ENCODE measurements at places on chromosomes 6 and 20. TPM values are rescaled to one million over a fixed set of nuclear protein-coding genes. Genes with fewer than 3 reads are reported as not detected.

- no peak overlapping the region for H3K27ac ChIP-seq
- H3K4me1 ChIP-seq, result no peaks in the 10 kb centered on the region
- H3K36me3 ChIP-seq, result no peaks in the 10 kb centered on the region
- peaks cover 36% of the 10 kb centered on the region for H3K27me3 ChIP-seq
These were observed 120.4 kb downstream of the CDH26 start for GRCh38 chr20:60078351-60079250.

The CCN6 gene
- not detected for total RNA-seq

GRCh38 chr20:62381842-62382241, 5.1 kb upstream of the RPS21 start:
- DNase-seq, result no peak
- no peaks in the 10 kb centered on the region for H3K27me3 ChIP-seq
- no peak overlapping the region for H3K27ac ChIP-seq
- H3K4me1 ChIP-seq, result peaks cover 45% of the 10 kb centered on the region
- peaks cover 8% of the 10 kb centered on the region for H3K36me3 ChIP-seq

- DNase-seq, result no peak
- H3K4me3 ChIP-seq, result no peak overlapping the region
- peaks cover 4% of the 10 kb centered on the region for H3K4me1 ChIP-seq
- no peak overlapping the region for H3K27ac ChIP-seq
- H3K27me3 ChIP-seq, result no peaks in the 10 kb centered on the region
- no peaks in the 10 kb centered on the region for H3K36me3 ChIP-seq
These were observed 122.1 kb downstream of the CD164 start for GRCh38 chr6:109260126-109260525.

DNA sequence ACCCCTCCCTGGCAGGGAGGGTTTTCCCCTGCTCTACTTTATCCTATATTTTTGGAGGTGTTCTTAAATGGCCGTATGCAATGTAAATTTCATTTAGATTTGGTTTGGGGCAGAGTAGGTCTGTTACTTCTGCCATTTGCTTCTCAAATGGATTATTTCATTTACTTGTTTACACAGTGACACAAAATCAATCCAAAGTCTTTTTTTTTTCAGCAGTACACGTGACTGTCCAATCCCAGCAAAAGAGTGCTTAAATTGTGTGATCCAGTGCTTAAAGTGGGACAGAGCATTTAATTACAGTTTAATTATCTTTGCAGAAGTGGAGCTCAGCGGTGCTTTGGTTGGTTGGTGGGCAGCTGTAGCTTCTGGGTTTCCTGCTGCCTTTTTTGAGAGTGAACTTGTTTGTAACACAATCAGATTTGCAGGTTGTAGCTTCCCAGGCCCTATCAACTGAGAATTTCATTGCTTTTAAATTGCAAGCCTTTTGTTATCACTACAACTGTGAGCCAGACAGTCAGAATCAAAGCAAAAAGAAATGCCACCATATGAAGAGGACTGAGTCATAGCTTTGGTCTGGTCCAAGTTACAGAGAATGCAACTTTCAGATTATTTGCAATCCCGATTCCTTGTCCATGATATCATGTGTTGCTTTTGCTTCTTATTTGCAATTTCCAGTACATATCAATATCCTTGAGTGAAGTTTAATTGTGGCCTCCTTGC, 216.9 kb downstream of the DOK5 start:
- no peak overlapping the region for H3K4me3 ChIP-seq
- H3K27ac ChIP-seq, result no peak overlapping the region
- DNase-seq, result no peak
- no peaks in the 10 kb centered on the region for H3K36me3 ChIP-seq
- H3K4me1 ChIP-seq, result no peaks in the 10 kb centered on the region

The OR2W1 gene
- not detected for total RNA-seq

DNA sequence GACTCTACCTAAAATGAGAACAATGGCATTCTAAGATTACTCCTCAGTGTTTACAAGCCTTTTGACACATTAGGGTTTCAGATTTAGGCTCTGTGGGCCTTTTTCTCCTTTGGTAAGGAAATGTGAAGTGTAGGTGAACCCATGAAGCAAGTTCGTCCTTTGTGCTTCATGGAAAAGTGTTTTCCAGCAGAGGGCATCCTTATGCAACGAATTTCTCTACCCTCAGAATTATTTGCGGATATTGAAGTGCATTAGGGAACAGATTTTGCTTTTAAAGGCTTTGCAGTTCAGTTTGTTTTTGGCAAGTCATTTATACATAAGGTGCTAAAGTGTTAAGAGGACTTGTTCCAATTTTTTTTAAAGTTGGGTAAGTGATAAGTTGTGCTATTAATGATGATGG, 55.7 kb upstream of the FERMT1 start:
- no peaks in the 10 kb centered on the region for H3K36me3 ChIP-seq
- no peak overlapping the region for H3K4me3 ChIP-seq
- no peak overlapping the region for H3K27ac ChIP-seq
- DNase-seq, result no peak

GRCh38 chr20:62742979-62743776, 34.5 kb downstream of the NTSR1 start:
- peaks cover 18% of the 10 kb centered on the region for H3K27me3 ChIP-seq
- H3K36me3 ChIP-seq, result no peaks in the 10 kb centered on the region
- DNase-seq, result no peak
- H3K4me1 ChIP-seq, result peaks cover 14% of the 10 kb centered on the region

GRCh38 chr20:62143081-62143956, at the start of the genes PSMA7 and SS18L1:
Gene PSMA7, minus strand, starts transcription at chr20:62143394. Its CDS starts 91 bp downstream, at chr20:62143303.
Gene SS18L1, plus strand, starts transcription at chr20:62143769. Its CDS starts 52 bp downstream, at chr20:62143821.
- DNase-seq, result peak; percentile 95
- peak within 1 kb of the TSS; percentile 85 for H3K4me3 ChIP-seq
- peaks cover 12% of the 10 kb centered on the region for H3K36me3 ChIP-seq
- H3K27me3 ChIP-seq, result no peaks in the 10 kb centered on the region
- H3K27ac ChIP-seq, result peak within 1 kb of the TSS; percentile 89

DNA sequence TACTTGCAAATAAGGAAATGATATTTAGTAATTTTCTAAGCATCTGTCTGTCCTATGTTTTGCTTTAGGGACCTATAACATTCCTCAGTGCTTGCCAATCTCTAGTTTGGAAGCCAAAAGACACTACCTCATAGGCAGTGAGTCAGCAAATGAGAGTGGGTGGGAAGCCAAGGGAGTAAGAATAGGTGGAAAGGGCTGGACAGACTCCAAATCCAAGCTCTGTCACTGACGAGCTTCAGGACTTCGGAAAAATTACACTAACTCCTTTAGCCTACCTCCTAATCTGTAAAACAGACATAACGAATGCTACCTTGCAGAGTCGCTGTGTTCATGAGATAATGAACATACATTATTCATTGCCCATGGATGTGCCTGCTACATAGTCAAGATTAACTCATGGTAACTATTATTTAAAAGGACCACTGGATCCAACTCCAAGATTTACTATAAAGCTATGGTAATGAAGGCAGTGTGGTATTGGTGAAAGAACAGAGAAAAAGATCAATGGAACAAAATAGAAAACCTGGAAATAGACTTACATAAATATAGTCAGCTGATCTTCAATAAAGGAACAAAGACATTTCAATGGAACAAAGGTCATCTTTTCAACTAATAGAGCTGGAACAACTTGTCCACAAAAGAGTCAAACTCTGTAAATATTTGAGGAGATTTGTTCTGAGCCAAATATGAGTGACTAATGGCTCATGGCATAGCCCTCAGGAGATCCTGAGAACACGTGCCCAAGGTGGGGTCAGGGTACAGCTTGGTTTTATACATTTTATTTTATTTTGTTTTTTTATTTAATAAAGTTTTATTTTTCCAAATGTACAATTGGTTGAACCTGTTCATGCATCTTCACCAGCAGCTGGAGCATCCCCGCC, 64.1 kb downstream of the FAM50B start:
- peaks cover 3% of the 10 kb centered on the region for H3K36me3 ChIP-seq
- peaks cover 64% of the 10 kb centered on the region for H3K4me1 ChIP-seq
- H3K27ac ChIP-seq, result peak overlapping the region; percentile 95
- H3K4me3 ChIP-seq, result no peak overlapping the region
- no peaks in the 10 kb centered on the region for H3K27me3 ChIP-seq

DNA sequence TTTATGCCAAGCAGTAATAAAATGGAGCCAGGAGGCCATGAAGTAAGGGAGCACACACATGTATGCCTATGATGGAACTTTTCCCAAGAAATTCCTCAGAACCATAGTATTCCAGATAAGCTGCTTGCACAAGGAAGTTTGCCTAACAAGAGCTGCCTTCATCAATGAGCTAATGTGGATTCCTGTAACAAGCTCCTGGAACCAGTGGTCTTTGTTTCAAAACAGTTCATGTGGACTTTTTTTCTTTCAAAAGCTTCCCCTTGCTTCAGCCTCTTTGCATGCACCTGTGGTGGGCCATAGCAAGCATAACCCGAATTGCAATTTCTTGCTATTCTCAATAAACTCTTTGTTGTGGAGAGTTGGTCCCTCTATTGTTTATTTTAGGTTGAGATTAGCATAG, 359.6 kb downstream of the UTRN start:
- H3K27ac ChIP-seq, result no peak overlapping the region
- no peaks in the 10 kb centered on the region for H3K27me3 ChIP-seq
- H3K36me3 ChIP-seq, result peaks cover under 1% of the 10 kb centered on the region

GRCh38 chr6:108452711-108453195, 108.0 kb upstream of the FOXO3 start:
- H3K27me3 ChIP-seq, result no peaks in the 10 kb centered on the region
- H3K36me3 ChIP-seq, result no peaks in the 10 kb centered on the region
- no peak overlapping the region for H3K4me3 ChIP-seq
- peaks cover 26% of the 10 kb centered on the region for H3K4me1 ChIP-seq

- no peak overlapping the region for H3K4me3 ChIP-seq
- no peak for DNase-seq
- no peaks in the 10 kb centered on the region for H3K27me3 ChIP-seq
- H3K36me3 ChIP-seq, result peaks cover 38% of the 10 kb centered on the region
- H3K4me1 ChIP-seq, result peaks cover 37% of the 10 kb centered on the region
These were observed 97.5 kb downstream of the ZMYND8 start for GRCh38 chr20:47258745-47259695.

DNA sequence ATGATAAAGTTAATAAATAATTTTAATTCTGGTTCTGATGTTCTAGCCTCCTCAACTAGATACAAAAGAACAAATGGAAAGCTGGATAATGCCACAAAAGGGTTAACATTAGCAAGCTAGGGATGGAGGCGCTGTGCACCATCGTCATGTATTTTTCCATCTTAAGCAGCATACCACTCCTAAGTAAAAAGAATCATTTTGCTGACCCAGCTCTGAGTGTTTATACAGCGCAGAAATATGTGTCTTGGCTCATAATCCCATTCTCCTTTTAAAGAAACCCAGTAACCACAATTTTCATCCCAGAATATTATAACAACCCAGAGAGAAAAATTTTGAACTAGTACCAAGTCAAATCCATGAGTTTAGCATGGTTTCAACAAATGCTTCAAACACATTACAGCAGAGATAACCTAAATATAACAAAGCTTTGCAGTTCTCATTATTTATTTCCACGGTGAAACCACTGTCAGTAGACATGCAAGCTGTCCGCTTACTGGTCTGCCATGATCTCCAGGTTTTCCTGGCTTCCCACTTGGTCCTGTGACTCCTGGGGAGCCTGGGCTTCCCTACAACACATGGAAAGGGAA, 111.1 kb downstream of the COL12A1 start:
- peaks cover 43% of the 10 kb centered on the region for H3K4me1 ChIP-seq
- DNase-seq, result no peak
- H3K27me3 ChIP-seq, result no peaks in the 10 kb centered on the region
- peak overlapping the region; percentile 94 for H3K27ac ChIP-seq
- peaks cover 43% of the 10 kb centered on the region for H3K36me3 ChIP-seq
- peak overlapping the region; percentile 17 for H3K4me3 ChIP-seq

- no peak for DNase-seq
- H3K4me3 ChIP-seq, result peak overlapping the region; percentile 12
- H3K4me1 ChIP-seq, result peaks cover 84% of the 10 kb centered on the region
- no peaks in the 10 kb centered on the region for H3K36me3 ChIP-seq
- peak overlapping the region; percentile 96 for H3K27ac ChIP-seq
- no peaks in the 10 kb centered on the region for H3K27me3 ChIP-seq
These were observed 11.6 kb upstream of the ARMC12 start for GRCh38 chr6:35725081-35725708.

DNA sequence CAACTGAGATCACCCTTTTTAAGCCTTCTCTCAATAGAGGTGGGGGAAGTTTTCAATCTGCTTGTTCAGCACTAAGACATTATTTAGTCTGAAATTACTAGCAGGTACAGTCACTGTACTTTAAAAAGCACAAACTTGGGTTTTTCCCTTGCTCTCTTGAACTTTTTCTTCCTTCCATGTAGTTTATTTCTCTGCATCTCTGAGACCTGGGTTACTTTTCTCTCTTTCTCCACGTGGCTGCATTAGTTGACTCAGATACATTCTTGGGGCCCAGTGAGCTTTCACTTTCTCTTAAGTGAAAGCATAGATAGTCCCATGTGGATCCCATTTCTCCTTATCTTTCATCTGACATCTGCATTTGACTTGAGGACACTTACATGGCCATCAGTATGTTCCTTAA, 433.9 kb upstream of the MAP3K7 start:
- H3K36me3 ChIP-seq, result no peaks in the 10 kb centered on the region
- H3K27me3 ChIP-seq, result no peaks in the 10 kb centered on the region
- no peak overlapping the region for H3K4me3 ChIP-seq
- no peaks in the 10 kb centered on the region for H3K4me1 ChIP-seq
- no peak overlapping the region for H3K27ac ChIP-seq

GRCh38 chr6:116779573-116780164, 14.2 kb upstream of the FAM162B start:
- H3K27ac ChIP-seq, result no peak overlapping the region
- no peaks in the 10 kb centered on the region for H3K36me3 ChIP-seq
- H3K4me3 ChIP-seq, result no peak overlapping the region
- H3K27me3 ChIP-seq, result peaks cover 11% of the 10 kb centered on the region

DNA sequence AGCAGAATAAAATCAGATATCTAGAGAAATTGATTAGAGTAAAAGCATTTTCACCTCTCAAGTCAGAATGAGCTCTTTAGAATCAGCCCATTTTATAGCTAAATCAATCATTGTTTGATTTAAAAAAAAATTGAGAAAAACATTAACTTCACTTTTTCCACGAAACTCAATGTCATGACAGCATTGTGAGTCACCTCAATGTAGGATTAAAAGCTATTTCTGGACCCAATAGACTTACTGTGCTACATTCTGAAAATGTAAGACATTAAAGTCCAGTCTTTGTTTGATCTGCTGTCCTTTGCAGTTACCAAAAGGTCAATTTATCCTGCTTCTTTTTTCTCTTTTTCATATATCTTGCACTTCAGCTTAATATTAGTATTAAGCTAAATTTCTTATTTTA, 519.4 kb upstream of the ZNF337 start:
- H3K36me3 ChIP-seq, result no peaks in the 10 kb centered on the region
- H3K27me3 ChIP-seq, result peaks cover 32% of the 10 kb centered on the region
- H3K27ac ChIP-seq, result no peak overlapping the region

DNA sequence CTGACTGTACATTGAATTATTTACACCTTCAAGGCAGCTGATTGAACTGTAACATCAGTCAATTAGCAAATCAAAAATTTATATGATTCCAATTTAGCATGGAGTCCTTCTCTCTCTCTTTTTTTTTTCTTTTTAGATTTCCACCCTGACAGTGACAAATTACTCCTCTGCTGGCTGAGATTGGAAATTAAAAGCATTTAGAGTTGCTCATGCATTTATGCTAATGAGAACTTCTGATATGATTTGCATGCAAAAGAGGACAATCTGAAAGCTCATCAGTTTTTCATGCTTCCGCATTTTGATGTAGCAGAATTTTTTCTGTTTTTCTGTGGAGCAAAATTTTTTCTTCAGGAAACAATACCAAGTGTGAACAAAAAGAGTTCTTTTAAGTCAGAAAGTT, 130.5 kb upstream of the NOX3 start:
- H3K4me3 ChIP-seq, result no peak overlapping the region
- DNase-seq, result no peak
- no peaks in the 10 kb centered on the region for H3K4me1 ChIP-seq
- H3K27ac ChIP-seq, result no peak overlapping the region
- no peaks in the 10 kb centered on the region for H3K27me3 ChIP-seq
- no peaks in the 10 kb centered on the region for H3K36me3 ChIP-seq

The RAE1 gene
- 24.7 TPM for total RNA-seq

The SULF2 gene
- total RNA-seq, result 40.4 TPM

GRCh38 chr6:137171053-137171374, 2.4 kb downstream of the IL22RA2 start:
- peaks cover 17% of the 10 kb centered on the region for H3K27me3 ChIP-seq
- no peaks in the 10 kb centered on the region for H3K36me3 ChIP-seq
- H3K4me3 ChIP-seq, result no peak overlapping the region
- no peaks in the 10 kb centered on the region for H3K4me1 ChIP-seq

The SMLR1 gene
- not detected for total RNA-seq

Data from osteocyte (in vitro differentiated cells).